SW480 (cell line): ENCODE measurements at places on chromosomes 3 and 15.

DNA sequence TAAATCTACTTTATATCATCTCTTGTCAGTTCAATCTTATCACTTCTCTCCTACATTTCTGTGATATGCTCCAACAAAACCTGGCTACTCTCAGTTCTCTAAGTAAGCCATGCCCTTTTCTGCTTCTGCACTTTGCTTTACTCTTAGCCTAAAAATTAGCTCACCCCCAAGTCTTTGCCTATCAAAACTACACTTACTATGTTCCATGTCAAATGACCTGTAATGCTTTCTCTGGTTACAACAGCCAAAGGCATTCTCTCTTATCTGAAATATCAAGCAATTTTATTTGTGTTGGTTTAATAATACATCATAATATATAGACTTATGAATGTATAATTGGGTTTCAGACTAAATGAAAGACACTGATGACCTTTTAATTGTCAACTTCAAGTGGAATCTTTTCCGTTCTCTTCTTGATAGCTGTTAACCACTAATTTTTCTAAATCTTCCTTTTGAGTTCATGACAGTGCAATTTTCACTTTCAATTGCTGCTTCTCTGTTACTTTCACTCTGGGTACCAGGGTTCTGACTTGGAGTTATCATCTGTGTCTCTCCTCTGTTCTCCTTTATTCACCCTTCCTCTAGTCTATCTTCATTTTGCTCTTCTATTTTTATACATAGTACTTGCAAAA lies 619.0 kb upstream of the GOLIM4 start:
- no peak for DNase-seq

GRCh38 chr3:180142041-180142440 lies 105.3 kb upstream of the PEX5L start:
- DNase-seq = no peak

- no peak for DNase-seq
Observed at GRCh38 chr15:36988947-36989346, 111.4 kb downstream of the MEIS2 start.

DNA sequence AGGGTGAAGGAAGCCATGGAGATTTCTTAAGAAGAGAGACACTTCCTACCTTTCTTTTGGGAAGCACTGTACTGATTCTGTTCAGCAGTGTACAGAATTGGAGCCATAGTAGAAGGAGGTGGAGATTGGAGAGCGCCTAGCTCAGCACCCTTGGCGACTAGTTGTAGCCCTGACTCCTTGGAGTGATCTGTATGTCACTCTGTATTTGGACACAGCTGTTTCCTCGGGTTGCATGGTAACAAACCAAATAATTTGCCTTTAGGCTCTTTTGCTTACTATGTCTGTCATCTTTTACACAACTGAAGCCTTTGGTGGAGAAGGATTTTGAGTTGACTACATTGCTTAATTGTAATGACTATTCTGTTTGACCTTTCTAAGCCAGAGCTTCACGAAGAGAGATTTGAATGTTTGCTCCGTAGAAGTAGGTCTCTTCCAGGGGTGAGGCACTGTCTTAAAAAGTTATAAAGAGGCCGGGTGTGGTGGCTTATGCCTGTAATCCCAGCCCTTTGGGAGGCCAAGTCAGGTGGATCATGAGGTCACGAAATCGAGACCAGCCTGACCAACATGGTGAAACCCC lies 77.1 kb downstream of the AKAP13 start:
- DNase-seq = no peak

GRCh38 chr3:39505866-39506742 lies 38.6 kb downstream of the MOBP start:
- no peak for DNase-seq

DNA sequence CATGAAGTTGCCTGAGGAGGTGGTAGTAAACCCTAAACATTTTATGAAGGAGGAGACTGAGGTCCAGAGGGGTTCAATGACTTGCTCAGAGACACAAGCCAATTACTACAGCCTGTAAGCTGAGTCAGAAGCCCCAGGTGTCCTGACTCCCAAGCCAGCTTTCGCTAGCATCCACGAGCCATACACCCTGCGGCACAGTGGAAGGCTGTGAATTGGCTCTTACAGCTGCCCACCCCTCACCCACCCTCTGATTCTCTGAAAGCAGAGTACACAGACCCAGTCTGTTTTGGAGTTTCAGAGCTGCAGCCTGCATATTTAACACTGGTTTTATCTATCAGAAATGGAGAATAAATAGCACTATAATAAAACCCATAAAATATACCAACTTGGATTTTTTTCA lies 253.4 kb downstream of the IGSF11 start:
- no peak for DNase-seq

- no peak for DNase-seq
Observed at GRCh38 chr15:71379893-71380292, 264.6 kb downstream of the THSD4 start.

- peak; percentile 93 for DNase-seq
Observed at GRCh38 chr3:57948781-57949242, 59.4 kb upstream of the FLNB start.

- DNase-seq = no peak
Observed at GRCh38 chr3:156867920-156868319, 41.8 kb downstream of the LEKR1 start.

GRCh38 chr15:62972814-62973213 lies 69.7 kb upstream of the TPM1 start:
- no peak for DNase-seq

DNA sequence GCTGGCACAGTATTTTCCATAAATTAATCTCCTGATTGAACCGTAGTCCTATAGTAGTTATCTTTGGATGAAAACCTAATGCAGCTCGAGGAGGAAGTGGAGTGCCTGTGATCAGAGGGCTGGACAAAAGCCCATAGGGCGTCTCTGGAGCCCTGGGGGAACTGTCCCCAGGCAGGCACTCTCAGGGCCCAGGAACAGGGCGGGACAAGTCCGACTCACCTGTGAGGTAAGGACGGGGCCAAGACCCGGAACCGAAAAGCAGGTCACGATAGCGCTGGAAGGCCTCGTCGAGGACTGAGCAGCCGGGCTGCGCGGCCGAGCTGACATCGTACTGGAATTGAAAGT lies 341 bp downstream of the HEXA start:
- DNase-seq = no peak

DNA sequence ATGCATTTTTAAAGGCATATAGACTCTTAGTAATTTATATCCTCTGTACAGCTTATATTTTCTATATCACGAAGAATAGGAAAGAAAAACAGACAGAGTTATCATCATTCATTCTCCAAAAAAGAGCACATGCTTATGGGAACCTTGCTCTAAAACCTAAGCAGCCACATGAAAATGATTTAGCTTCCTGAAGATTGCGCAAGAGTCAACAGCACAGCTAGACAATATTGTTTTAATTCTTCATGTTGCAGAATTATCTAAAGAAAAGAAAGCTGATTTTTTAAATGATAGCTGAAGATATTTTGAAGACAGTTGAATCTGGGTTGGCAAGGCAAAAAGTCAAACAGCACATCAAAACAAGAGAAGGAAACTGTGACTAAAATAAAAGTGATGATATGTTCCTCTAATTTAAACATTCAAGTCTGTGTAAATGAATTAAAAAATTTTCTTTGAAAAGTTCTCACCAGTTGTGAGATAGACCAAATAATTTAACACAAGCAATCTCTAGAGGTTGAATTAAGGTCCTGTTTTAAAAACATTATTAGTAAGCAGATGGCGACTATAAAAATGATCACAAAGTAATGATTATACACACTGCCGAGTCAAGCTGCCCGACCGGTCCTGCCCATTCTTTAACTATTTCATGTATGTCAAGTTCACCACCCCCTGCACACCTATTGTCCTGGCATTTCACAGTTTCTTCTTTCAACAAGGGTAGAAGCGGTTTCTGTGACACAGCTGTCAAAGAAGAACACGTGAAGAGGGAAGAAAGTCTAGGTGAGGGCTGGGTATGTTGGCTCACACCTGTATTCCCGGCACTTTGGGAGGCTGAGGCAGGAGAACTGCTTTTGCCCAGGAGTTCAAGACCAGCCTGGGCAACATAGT lies 74.2 kb upstream of the BHLHE40 start:
- DNase-seq = no peak

DNA sequence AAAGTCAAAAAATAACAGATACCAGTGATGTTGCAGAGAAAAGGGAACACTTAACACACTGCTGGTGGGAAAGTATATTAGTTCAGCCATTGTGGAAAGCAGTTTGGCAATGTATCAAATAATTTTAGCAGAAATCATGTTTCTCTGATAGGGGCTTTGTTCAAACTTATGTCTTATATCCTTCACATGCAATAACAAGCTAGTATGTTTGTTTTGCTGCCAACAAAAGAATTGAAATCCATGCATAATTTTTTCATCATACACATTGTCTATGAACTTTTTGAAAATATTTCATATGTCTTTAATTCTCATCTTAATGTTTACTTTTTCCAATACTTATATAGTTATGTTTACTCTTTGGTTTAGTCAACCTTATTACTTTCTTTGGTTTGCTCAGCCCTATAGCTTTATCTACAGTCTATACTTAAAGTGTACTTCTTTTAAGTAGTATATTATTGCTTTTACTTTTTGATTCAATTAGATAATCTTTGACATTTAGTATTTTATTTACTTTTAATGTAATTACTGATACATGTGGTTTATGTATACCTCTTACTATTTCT lies 639.6 kb upstream of the CBLB start:
- DNase-seq = no peak

DNA sequence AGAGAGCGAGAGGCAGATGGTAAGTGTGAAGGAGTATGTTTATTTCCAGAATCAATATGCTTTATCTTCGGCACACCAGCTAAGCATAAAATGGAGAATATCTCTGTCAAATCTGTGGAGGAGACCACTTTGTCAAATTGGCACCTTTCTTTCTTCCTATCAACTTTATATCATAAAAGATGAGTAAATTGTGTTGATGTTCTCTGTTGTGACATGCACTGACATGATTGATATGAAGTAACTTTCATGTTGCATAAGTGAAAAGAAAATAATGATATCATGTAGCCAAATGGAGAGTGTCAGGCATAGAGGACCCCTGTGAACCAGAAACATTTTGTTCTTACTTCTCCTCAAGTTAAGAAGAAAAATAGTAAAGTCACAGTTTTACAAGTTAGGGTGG lies 753.8 kb downstream of the ZNF385D start:
- no peak for DNase-seq

DNA sequence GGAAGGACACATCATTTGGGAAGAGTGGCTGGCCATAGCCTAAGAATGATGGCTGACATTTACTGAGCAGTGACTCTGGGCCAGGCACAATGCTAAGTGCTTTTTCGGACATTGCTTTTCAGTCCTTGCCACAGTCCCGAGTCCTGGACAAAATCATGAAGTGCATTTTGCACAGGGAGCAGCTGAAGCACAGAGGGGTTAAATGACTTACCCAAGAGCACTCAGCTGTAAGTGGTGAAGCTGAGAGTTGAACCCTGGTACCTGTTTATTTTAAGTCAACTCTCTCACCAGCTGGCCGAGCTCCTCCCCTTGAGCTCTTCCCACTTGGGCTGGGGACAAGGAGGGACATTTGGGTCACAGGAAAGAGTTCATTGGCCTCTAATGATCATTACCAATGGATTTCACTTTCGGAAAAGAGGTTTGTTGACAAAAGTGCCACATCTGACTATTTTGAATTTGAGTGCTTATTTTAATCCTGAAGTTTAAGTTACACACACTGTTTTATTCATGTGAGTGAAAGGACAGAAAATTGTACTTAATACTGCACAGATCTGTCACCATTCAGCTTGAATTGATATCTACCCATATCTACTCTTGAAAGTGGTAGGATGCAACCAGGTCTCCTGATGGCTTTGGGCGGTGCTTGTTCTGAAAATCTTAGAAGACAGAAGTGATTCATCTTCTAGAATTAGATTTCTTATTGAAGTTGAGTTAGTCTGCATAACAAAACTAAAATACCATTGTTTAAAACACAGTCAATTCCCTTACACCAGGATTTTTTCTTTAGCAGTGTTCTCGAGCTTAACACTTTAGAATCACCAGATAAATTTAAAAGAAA lies 368.7 kb upstream of the PROK2 start:
- no peak for DNase-seq

DNA sequence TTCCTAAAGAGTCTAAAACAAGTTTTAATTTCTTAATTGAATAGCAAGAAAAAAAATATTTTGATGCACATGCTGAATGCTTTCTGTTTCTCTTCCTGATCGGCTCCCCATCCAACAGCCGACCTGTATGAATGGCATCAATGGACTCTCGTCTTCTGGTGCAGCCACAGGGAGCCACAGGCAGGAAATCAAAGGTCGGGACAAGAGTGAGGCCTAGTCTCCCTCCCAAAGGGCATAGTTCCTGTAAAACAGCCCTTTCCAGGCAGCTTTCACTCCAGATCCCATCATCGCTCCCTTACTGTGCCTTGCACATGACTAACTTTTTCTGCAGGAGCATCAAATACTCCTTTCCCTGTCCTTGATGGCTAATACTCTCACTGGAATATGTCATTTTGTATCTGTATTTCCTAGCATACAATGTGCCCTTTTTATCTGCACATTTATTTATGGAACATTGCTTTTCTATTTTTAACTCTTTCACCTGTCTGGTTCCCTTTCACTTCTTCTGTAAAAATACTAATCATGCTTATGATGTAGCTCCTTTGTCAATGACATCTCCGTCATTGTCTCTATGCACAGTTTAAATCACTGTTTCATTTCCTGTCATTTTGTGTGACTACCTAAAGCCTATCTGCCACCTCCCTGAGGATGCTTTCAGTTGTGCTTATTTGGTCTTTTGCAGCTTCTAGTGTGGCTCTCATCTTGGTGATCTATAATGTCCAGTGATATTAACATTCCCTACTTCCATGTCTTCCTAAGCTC lies 326.2 kb downstream of the CTNNB1 start:
- no peak for DNase-seq

GRCh38 chr3:143810953-143811265 lies 37.4 kb downstream of the SLC9A9 start:
- DNase-seq = no peak

DNA sequence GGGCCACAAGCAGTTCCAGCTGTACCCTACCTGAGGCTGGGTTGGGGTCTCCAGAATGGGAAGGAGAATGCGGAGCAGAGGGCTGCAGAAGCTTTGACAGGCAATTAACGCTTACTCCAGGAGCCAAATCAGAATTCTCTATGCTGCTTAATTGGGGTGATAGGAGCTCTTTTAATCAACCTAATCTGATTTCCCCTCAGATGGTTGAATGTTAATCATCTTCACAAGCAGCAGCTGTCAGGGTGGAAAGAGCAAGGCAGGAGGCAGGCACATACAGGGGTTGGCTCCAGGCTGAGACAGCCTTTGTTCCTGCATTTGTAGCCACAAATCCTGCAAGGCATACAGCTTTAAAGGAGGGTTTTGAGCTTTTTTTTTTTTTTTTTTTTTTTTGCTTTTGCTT lies 2.6 kb downstream of the CILP start:
- no peak for DNase-seq

DNA sequence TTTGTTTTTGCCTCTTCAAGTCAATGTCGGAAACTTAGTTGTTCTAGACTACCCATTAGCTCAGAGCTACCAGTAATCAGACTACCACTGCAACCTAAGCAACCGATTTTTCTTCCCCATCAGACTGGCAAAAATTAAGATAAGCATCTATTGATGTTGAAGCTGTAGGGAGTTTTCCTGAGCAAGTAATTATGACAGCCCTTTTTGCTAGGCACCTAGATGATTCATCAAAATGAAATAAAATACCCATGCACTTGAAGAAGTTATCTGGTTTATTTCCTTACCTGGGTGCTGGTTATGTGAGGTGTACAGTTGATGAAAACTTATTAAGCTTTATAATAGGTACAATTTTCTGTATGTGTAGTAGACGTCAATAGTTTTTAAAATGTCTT lies 554 bp upstream of the COMMD4 start:
- no peak for DNase-seq

GRCh38 chr3:99256788-99257187 lies 355.3 kb upstream of the DCBLD2 start:
- no peak for DNase-seq
